ENCODE measurements at places on chromosomes 1 and 21.

- DNase-seq: no peak
Measured at GRCh38 chr1:40634901-40635655, 30.4 kb downstream of the RIMS3 start.

- DNase-seq: no peak
Measured at GRCh38 chr1:239854922-239855321, 236.8 kb upstream of the FMN2 start.

DNA sequence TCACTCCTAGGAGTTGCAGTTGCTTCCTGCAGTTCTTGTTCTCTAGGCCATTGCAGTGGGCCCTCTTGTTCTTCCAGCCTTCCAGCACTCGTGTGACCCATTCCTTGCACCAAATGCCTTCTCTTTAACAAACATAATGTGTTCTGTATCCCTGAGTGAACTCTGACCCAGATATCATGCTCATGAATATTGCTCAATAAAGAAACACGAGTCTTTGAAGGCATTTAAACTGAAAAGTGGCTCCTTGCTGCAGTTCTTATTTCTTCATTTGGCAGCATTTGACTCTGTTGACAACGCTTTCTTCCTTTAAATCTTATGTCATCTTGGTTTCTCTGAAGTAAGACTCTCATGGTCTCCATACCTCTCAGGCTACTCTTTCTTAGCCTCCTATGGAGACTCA lies 100.7 kb upstream of the PDE4B start:
- DNase-seq: no peak

GRCh38 chr1:228013131-228013934 lies 6.5 kb downstream of the WNT3A start:
- DNase-seq: no peak

DNA sequence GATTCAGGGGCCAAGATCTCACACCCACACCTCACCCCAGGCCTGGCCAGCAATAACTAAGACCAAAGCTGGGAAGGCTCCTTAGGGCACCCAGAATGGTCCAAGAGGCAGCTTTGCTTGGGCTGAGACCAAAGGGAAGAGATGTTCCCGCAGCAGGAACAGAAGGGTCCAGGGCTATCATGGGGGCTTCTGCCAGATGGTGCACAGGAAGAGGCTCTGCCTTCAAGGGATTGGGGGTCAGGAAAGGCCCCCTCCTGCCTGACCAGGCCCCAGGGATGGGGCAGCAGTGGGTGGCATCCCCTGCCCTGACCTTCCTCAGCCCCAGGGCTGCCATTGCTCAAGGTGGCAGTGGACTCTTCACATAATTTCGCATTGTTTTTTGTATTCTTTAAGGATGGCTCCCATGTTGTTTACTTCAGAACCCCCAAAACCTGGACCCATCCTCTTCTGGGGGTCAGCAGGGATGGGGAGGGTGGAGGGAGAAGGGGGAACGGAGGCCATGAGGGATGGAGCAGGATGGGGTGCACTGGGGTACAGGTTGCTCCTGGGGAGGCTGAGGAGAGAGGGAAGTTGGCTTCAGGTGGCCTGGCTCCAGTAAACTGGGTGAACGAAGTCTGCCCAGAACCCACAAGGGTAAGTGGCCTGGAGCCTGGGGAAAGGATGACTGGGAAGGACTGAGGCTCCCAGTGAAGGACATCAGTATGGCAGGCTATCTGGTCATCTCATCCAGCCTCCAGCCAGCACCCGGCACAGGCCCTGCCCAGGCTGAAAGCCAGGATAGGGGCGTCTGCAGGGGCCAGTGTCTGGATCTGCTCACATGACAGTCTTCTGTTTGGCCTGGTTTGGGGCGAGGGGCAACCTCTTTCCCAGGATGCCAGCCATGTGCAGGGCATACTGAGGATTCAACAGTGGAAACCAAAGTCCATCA lies 2.6 kb upstream of the NADK start:
- no peak for DNase-seq

GRCh38 chr1:110176299-110176956 lies 26.1 kb downstream of the SLC6A17 start:
- no peak for DNase-seq

GRCh38 chr1:184935920-184936798 lies 38.1 kb downstream of the NIBAN1 start:
- DNase-seq: no peak

GRCh38 chr1:61692155-61692800 lies 32.7 kb downstream of the TM2D1 start:
- DNase-seq: peak; percentile 10

- DNase-seq: no peak
Measured at GRCh38 chr1:163797816-163798215, 476.1 kb downstream of the NUF2 start.

- no peak for DNase-seq
Measured at GRCh38 chr1:198276241-198276640, 119.4 kb downstream of the NEK7 start.

- DNase-seq: no peak
Measured at GRCh38 chr1:241645199-241645598, 5.0 kb upstream of the CHML start.

- no peak for DNase-seq
Measured at GRCh38 chr1:206723805-206724472, 39.2 kb downstream of the MAPKAPK2 start.

- no peak for DNase-seq
Measured at GRCh38 chr1:183456826-183457225, 15.5 kb upstream of the SMG7 start.

GRCh38 chr1:15454256-15454655 lies 2.3 kb upstream of the CELA2A start:
- peak; percentile 45 for DNase-seq

GRCh38 chr1:167617153-167618147 lies 12.6 kb upstream of the RCSD1 start:
- peak; percentile 24 for DNase-seq

DNA sequence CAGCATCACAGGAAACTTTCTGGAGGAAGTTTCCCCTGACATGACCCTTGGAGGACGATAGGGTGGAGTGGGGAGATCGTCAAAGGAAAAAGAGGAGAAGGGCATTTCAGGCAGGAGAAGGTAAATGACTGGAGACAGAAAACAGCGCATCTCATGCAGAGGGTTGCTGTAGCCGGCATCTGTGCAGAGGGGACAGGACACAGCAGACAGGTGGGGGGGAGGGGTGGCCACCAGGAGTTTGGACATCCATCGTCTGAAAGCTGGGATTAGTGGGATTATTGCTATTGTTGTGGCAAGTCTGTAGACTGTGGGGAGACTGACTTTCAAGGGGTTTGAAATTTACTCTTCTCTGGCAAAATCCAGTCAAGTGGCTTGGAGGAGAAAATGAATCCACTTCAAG lies 463.9 kb downstream of the OMA1 start:
- no peak for DNase-seq

DNA sequence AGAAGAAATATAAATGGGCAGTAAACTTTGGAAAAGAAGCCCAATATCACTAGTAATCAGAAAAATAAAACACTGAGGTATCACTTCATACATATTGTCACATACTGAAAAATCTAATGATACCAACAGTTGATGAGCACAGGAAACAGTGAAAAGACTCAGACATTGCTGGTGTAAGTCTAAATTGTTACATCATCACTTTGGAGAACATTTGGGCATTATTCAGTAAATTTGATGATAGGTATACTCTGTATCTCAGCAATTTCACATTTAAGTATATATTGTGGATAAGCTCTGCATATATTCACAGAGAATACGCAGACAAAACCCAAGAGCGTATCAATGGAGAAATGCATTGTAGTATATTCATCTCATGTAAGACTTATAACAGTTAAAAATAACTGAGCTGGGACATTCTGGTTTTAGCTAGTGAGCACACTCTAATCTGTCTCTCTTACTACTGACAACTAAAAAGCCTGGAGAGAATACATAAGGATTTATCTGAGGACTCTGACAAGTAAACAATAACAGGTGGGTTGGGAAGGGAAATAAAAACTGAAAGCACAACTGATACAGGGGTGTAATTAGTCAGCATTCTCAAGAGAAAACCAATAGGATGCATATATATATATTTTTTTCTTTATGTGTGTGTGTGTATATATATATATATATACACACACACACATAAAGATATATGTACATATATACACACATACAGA lies 212.7 kb upstream of the JUN start:
- no peak for DNase-seq

- DNase-seq: no peak
Measured at GRCh38 chr1:38201431-38201830, 154.8 kb upstream of the POU3F1 start.

DNA sequence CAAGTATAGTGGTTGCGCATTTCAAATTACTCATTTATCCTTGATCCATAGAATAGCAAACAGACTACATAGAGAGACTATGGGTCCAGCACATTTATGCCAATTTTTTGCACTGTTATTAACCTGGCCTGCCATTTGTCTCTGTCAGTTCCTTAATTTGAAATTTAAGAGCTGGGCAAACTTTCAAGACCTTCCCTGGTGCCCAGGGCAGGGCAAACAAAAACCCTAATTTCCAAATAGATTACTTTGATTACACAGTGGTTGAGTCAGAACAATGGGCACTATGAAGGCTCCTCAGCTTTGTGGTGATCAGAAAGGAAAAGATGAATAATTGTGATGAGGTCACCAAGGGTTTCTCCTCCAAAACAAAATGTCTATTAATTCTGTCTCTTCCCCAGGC lies 80.6 kb downstream of the TNFSF18 start:
- DNase-seq: no peak

- DNase-seq: no peak
Measured at GRCh38 chr1:161305867-161306519, 3.8 kb downstream of the MPZ start.

DNA sequence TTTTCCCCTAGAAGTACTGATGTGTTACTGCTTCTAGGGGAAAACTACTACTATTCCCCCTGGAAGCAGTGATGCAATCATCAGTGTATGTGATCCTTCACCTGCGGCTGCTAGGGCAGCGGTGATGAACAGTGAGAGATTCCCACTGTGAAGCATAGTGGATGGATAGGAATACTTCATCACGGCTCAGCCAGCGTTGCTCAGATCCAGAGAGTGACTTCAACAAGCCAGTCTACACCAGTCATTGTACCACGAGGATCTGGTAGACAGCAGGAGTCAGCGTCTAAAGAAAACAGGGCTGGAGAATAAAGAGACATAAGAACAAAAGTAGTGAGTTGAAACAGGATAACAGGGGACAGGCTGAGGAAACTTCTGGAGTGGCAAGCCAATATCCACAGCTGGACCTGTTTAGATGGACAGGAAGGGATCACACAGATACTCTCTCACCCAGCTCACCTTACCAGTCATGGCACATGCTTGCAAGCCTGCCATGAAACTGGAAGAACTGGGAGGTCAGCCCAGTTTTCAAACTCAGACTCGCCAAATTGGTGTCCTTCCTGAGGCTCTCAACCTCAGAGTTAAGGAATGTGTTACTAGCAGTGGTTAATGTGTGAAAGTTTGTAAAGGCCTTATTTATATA lies 42.4 kb upstream of the LRRC52 start:
- no peak for DNase-seq

DNA sequence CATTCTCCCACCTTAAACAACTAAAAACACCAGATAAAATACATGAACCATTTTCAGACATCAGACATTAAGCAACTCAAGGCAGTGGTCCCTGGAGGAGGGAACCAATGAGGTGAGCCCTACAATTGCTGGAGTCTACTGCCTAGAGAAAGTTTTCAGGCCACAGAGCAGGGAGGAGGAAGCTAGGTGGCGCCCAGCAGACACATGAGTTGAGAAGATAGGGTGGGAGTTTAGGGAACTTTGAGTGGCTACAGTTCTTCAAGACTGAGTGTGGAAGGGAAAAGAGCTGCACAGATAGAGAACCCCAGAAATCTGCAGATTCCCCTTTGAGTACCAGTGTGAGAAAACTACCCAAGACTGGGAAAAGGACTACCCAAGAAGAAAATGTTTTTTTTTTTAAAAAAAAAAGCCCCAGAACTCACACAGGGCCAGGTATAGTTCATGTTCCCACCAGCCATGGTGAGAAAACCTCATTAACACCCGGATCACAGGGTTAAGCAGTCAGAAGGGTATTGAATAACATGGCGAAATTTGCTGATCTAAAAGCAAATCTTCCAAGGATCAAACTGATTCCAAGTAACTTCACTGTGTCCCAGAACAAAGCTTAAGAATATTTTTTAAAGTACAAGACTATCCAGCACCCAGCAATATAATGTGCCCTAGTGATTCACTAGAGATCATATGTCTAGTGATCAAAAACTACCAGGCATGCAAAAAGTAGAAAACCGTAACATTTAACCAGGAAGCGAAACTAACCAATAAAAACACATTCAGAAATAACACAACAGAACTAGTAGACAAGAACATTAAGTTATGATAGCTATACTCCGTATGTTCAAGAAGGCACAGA lies 12.0 kb downstream of the ALDH9A1 start:
- DNase-seq: no peak

DNA sequence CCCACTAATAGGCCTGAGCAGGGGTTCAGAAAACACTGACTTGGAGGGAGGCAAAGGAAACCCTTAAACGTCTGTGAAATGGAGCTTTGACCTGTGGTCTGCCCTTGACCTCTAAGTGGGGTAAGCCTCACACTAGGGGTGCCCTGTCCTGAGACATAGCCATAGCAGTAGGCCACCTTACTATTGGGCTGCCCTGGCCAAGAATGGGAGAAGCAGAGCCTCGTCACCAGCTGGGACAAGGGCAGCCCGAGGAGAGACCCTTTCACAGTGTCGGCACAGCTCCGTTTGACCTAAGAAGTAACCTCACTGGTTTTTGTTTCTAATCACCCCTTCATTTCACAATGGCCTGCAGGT lies 26.4 kb upstream of the IFNAR2 start:
- no peak for DNase-seq

DNA sequence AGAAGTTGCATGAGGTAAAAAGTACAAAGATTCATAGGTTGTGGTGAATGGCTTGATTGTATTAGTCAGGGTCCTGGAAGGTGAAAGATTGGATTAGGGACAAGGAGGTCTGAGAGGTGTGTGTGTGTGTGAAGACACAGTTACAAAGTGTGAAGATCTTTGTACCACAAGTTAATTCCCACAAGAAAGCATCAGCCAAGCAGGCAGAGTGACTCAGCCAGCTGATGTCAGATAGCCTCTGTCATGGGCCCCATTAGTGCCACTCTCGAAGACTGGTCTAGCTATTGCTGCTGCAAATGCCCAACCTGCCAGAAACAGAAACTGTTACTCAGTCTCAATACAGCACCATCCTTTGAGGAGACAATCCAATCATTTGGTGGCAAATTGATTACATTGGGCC lies 96.5 kb downstream of the DTL start:
- DNase-seq: no peak

DNA sequence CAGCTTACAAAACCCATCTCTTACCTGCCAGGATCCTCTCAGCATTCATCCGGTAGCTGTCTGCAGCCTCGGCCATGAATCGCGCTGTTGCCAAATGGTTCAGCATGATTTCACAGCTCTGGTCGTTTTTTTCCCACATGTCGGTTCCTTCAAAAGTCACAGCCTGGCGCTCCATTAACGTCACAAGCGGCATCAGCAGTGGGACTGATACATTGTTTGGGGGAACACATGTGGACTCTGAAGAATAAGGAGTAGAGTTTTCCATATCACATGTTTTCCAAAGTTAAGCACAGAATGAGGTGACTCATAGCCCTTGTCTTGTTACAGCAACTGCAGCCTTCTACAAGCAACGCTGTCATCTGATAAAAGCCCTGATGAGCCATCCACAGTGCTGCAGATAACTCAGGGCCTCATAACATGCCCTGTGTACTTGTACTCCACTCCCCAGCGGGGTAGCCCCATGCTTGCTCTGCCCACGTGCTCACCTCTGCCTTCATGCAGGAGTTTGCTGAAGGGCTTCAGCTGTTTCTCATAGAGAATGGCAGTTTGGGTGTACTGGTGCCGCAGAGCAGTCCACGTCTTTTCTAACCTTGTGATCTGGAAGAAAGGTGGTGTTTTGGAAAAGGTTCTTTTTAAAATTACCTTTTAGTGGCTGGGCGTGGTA lies 114.2 kb downstream of the BCAR3 start:
- no peak for DNase-seq

- DNase-seq: no peak
Measured at GRCh38 chr1:206112600-206113301, 4.4 kb downstream of the AVPR1B start.

Measured in brain pericyte (primary cell).